Suprapubic skin (tissue), 4 donors: ENCODE measurements at places on chromosomes 7 and 10. TPM values are rescaled to one million over a fixed set of nuclear protein-coding genes. Genes with fewer than 3 reads are reported as not detected.

GRCh38 chr10:111103196-111103840 lies 26.5 kb downstream of the ADRA2A start:
- H3K4me3 ChIP-seq = no peak overlapping the region
- H3K27ac ChIP-seq = no peak overlapping the region
- no peaks in the 10 kb centered on the region for H3K36me3 ChIP-seq
- H3K4me1 ChIP-seq = no peaks in the 10 kb centered on the region
- H3K27me3 ChIP-seq = peaks cover 2% of the 10 kb centered on the region
- DNase-seq = no peak

- H3K4me1 ChIP-seq = peaks cover 19% of the 10 kb centered on the region
- H3K27ac ChIP-seq = no peak overlapping the region
Measured at GRCh38 chr10:97475936-97476594, 22.2 kb downstream of the MMS19 start.

TACC2 gene
- 261 TPM for total RNA-seq

FGFBP3 gene
- total RNA-seq = 1.0 TPM

ZNF212 gene
- total RNA-seq = 8.9 TPM

DNA sequence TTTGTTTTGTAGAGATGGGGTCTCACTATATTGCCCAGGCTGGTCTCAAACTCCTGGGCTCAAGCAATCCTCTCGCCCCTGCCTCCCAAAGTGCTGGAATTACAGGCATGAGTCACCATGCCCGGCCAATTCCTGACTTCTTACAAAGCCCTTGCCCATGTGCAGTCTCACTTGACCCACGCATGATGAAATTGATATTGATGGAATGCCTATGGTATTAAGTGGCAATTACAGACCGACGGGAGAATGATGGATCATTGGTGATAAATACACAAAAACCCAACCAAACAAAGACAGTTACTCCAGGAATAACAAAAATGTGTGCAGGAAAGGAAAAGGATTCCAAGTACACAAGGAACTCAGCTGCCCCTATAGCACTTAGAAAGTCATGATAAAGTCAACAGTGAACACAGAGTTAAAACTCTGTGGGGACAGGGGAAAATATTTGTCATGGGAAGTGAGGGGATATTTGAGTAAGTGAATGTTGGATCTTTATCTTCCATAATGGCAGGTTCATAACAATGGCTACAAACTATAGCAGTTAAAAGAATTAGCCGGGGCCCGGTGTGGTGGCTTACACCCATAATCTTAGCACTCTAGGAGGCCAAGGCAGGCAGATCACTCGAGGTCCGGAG lies 21.6 kb downstream of the HIP1 start:
- H3K4me1 ChIP-seq = peaks cover 3% of the 10 kb centered on the region
- H3K27me3 ChIP-seq = no peaks in the 10 kb centered on the region
- no peak overlapping the region for H3K4me3 ChIP-seq
- H3K27ac ChIP-seq = no peak overlapping the region

TACR2 gene
- 1.2 TPM for total RNA-seq

DNA sequence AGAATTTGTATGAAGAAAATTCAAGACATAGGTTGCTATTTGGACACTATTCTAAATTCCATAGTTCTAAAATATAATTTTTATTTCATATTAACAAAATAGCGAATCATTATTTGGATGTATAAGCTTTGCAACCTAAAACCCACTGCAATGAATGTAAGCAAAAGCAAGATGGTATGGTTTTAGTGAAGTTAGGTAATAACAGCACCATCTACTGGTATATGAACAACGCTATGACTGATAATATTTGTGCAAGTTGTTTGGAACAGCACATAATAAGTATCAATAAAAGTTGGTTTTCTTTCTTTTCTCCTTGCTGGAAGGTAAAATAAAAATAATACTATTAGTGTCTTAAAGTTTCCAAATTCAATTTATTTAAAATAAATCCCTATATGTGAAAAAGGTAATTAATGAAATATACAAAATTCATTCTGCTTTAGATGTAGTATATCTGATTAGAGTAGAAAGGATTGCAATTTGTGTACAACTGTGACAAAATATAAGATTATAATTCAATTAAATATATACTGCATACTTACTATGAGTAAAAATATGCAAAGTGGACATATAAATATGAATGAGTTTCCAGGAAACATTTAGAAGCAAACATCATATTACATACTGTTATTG lies 79.0 kb upstream of the LSM8 start:
- H3K27me3 ChIP-seq = no peaks in the 10 kb centered on the region
- DNase-seq = no peak
- H3K36me3 ChIP-seq = no peaks in the 10 kb centered on the region
- H3K4me1 ChIP-seq = no peaks in the 10 kb centered on the region
- H3K4me3 ChIP-seq = no peak overlapping the region

INTS1 gene
- total RNA-seq = 96.5 TPM

- H3K27me3 ChIP-seq = peaks cover 19% of the 10 kb centered on the region
- no peak for DNase-seq
- H3K4me3 ChIP-seq = no peak overlapping the region
- no peaks in the 10 kb centered on the region for H3K36me3 ChIP-seq
Measured at GRCh38 chr10:130771491-130771946, 540.0 kb downstream of the TCERG1L start.

DNA sequence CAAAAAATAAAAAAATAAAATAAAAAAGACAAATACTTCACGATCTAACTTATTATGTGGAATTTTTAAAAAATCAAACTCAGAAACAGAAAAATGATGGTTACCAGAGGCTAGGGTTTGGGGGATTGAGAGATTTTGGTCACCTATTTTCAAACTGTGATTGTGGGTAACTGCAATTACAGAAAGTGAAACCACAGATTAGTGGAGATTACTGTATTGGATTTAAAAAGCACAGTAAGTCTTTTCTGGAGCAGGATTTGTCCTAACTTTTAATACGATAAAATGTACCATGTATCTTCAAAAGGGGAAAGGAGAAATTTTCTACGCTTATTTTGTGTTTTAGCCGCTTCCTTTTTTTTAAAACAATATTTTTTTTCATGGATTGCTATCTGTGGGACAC lies 1204.9 kb upstream of the LRRTM3 start:
- H3K36me3 ChIP-seq = no peaks in the 10 kb centered on the region
- H3K27ac ChIP-seq = no peak overlapping the region
- H3K4me1 ChIP-seq = no peaks in the 10 kb centered on the region

PPP1R9A gene
- 8.6 TPM for total RNA-seq

- DNase-seq = no peak
- no peak overlapping the region for H3K27ac ChIP-seq
- no peaks in the 10 kb centered on the region for H3K4me1 ChIP-seq
- H3K27me3 ChIP-seq = no peaks in the 10 kb centered on the region
- peaks cover 27% of the 10 kb centered on the region for H3K36me3 ChIP-seq
Measured at GRCh38 chr7:73532224-73532623, 10.1 kb upstream of the BAZ1B start.

DGKI gene
- total RNA-seq = 1.8 TPM

GHRHR gene
- not detected for total RNA-seq

H2BK1 gene
- not detected for total RNA-seq

TRPV6 gene
- total RNA-seq = 34.8 TPM

SNX13 gene
- 32.7 TPM for total RNA-seq

DNA sequence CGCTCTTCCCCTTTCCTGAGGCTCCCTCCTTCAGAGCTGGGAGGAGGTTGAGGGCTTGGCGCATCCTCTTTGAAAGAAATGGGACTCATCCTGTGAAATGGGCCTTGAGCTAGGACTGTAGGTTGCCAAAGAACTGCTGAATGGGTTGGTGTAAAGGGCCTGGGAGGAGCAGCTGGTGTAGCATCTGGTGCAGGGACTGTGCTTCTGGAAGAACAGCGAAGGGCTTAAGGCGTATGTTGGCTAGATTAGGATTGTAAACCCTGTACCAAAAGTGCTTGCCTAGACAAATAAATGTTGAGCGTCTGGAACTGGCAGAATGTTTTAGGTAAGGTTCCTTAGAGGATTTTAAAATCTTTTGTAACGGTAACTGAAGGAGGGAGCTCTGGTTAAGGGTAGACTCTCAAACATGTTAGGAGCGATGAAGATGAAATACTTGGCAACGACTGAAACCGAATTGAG lies 563 bp downstream of the STAM start:
- H3K27me3 ChIP-seq = no peaks in the 10 kb centered on the region
- H3K4me3 ChIP-seq = peak overlapping the region; percentile 92
- peak overlapping the region; percentile 99 for H3K27ac ChIP-seq

DNA sequence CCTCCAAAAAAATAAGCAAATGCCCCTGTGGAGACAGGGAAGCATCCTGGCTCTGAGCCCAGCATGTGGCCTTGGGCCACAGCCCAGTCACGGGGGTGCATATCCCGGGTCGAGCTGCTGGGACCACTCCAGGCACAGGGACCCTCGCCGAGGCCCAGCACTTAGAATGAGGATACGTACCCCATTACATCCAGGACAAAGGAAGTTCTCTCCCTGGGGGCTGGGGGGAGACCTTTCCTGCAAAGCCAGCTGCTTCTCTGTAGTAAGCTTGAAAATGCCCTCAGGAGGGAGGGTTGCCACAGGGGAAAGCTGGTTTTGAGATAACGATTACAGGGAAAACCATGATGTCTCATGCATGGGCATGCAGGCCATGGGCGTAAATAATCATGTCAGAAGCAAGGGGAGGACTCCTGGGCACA lies 75.5 kb downstream of the HIPK2 start:
- peaks cover 13% of the 10 kb centered on the region for H3K4me1 ChIP-seq
- no peaks in the 10 kb centered on the region for H3K36me3 ChIP-seq
- H3K27me3 ChIP-seq = no peaks in the 10 kb centered on the region
- no peak overlapping the region for H3K4me3 ChIP-seq
- H3K27ac ChIP-seq = no peak overlapping the region

- H3K27me3 ChIP-seq = no peaks in the 10 kb centered on the region
- H3K36me3 ChIP-seq = no peaks in the 10 kb centered on the region
- H3K27ac ChIP-seq = peak overlapping the region; percentile 94
Measured at GRCh38 chr10:12042409-12042796, 206 bp downstream of the UPF2 start.

GRCh38 chr7:4715410-4715776 lies 33.3 kb downstream of the FOXK1 start:
- no peak overlapping the region for H3K4me3 ChIP-seq
- H3K27ac ChIP-seq = no peak overlapping the region
- peaks cover 53% of the 10 kb centered on the region for H3K4me1 ChIP-seq
- no peaks in the 10 kb centered on the region for H3K27me3 ChIP-seq
- no peak for DNase-seq

GRCh38 chr10:43968076-43968475 lies 319.4 kb upstream of the ZNF32 start:
- peaks cover 9% of the 10 kb centered on the region for H3K4me1 ChIP-seq
- DNase-seq = no peak
- H3K4me3 ChIP-seq = no peak overlapping the region
- no peak overlapping the region for H3K27ac ChIP-seq
- H3K27me3 ChIP-seq = no peaks in the 10 kb centered on the region

DNA sequence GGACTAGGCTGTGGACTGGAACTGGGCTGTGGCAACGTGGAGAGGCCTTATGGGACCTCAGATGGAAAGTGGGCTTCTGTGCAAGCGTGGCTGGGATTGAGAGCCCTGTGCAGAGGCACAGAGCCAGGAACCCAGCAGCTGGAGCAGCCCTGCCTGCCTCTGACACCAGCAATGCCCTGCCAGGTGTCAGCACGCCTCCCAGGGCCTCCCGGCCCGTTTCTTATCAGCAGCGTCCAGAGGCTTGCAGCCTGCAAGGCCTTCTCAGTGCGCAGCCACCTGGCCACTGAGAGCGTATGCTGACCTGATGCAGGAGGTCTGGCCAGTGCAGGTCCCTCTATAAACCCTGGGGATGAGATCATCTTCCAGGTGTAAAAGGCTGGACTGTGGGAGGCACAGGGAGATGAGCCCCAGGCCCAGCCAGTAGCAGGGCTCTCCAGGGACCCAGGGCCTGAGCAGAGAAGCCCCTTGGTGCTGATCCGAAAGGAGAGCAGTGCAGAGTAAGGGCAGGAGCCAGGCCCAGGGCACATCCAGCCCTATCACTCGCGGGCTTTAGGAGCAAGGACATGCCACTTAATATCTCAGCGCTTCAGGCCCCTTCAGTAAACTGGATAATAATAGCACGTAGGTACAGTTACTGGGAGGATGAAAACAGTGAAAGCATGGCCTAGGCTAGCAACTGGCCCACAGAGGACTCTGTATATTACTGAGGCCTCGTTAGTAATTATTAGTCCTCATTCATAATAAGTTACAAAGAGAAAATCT lies 38.8 kb upstream of the ANTXRL start:
- DNase-seq = peak; percentile 68
- no peaks in the 10 kb centered on the region for H3K4me1 ChIP-seq
- no peak overlapping the region for H3K4me3 ChIP-seq
- H3K36me3 ChIP-seq = no peaks in the 10 kb centered on the region
- H3K27me3 ChIP-seq = no peaks in the 10 kb centered on the region

GRCh38 chr7:30731581-30731980 lies 20.4 kb upstream of the INMT start:
- no peak overlapping the region for H3K4me3 ChIP-seq
- no peaks in the 10 kb centered on the region for H3K36me3 ChIP-seq

CALY gene
- total RNA-seq = not detected

MLXIPL gene
- 9.3 TPM for total RNA-seq

LIPN gene
- 42.8 TPM for total RNA-seq

DNA sequence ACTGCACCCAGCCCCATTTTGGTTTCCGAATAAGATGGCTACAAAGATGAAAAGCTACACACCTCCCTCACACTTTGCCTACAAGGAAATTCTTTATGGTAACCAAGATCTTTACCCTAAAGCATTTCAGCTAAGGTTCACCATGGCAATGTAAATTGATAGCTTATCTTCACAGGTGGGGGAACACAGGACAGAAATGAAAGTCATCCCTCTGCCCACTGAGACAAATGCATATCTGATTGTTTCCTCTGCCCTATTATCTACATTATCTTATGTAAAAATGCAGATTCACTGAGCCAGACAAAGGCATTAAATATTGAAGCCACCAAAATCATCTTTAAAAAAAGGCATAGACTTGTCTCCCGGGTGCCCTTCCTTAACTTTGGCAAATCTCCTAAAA lies 3.2 kb upstream of the TMEM139 start:
- no peak overlapping the region for H3K27ac ChIP-seq
- H3K36me3 ChIP-seq = no peaks in the 10 kb centered on the region
- no peaks in the 10 kb centered on the region for H3K27me3 ChIP-seq
- no peak overlapping the region for H3K4me3 ChIP-seq
- DNase-seq = no peak
- H3K4me1 ChIP-seq = peaks cover 21% of the 10 kb centered on the region

TMEM273 gene
- 7.5 TPM for total RNA-seq
